CD4-positive, alpha-beta T cell treated with Interferon alpha-2 for 1 hour (primary cell): ENCODE measurements at places on chromosomes 6 and 20.

GRCh38 chr20:43537921-43538877 lies 20.6 kb upstream of the SGK2 start:
- peak; percentile 43 for DNase-seq

DNA sequence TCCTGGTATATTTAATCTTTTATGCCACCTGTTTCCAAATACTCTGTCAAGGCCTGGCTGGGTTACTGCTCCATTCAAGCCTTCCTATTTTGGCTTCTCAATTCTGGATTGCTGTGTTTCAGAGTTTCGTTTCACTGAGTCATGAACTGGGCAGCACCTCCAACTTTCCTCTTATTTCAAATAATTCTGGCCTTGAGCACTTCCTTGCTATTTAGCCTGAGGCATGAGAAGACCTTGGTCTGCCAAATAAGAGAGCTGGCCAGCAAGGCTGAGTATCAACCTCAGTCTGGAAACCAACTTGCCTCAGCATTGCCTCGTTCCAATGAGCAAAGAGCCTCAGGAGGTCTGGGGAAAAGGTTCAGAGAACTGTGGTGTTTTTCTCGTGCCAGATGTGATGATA lies 66.6 kb downstream of the TNFAIP3 start:
- DNase-seq = no peak

DNA sequence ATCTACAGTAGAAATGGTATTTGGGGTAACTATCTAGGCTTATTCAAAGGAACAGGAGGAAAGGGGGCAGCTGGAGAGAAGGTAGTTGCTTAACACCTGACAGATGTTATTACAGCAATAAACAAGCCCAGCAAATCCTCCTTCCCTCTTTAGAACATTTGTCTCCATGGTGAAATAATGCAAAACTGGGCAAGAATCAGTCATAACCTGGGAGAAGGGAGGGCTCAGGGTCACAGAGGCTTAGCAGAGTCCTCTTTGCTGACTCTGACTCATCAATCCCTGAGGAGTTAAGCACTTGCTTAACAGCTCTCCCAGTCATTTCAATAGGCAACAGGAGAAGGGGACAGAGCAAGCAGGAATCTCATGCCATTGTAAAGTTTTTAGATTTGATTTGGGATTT lies 230.3 kb downstream of the IBTK start:
- DNase-seq = no peak

DNA sequence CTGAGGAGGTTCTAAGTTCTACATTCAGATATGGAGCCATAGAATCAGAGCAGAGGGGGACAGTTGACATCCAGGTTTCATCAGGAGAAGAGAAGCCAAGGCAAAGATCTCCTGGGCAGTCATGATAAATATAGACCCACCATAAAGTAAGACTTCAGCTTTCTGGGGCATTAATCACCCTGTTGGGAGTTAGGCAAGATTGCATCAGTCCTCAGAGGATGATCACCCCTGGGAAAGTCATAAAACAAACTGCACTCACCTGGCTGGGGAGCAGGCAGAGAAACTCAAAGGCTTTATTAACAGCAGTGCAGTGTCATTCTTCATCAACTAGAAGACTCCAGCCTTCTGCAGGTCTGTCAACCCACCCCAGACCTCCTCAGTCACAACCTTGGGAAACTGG lies 301.3 kb upstream of the JARID2 start:
- no peak for DNase-seq

GRCh38 chr6:125944434-125944816 lies 12.1 kb upstream of the HINT3 start:
- no peak for DNase-seq

GRCh38 chr6:150874179-150874578 lies 8.7 kb downstream of the MTHFD1L start:
- DNase-seq = no peak

GRCh38 chr6:22146931-22147701 lies 149.7 kb downstream of the PRL start:
- DNase-seq = no peak

DNA sequence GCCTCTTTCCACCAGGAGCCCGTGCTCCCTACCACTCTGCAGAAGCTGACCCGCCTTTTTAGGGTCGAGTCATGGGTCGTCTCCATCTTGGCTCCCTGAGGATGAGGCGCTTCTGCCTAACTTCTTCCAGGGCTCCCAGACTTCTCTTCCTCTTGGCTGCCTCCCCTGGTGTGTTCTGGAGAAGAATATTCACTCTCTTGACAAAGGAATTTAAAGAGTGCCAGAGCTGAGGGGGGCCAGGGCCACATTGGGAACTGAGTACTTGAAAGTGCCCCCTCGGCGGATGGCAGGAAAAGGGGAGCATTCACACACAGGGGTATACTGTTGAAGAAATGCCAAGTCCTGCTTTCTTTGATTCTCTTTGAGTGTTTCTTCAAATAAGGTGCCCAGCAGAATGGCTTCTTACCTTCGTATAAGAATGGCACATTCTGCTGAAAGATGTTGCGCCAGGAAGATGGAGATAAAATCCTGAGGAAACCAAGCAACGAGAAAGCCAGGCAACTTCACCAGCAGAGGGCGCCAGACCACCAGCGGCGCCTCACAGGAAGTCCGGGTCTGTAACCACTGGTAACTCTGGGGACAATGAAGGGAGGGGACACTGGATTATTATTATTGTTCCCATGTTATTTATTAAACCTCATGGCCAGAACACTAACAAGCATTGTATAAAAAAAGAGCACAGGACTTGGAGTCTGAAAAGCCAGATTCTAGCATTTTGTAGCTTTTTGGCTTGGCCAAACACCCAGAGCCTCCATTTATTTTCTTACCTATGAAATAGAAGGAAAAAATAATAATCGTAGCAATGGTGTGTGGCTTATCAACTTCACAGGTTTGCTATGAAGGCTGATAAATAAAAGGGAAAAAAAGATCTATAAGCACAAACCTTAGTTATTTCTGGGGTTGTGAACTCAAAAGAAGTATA lies 176.7 kb downstream of the HACE1 start:
- DNase-seq = peak; percentile 55

- no peak for DNase-seq
These were observed 1167.7 kb upstream of the ADGRB3 start for GRCh38 chr6:67467341-67467740.

- DNase-seq = no peak
These were observed 125.7 kb upstream of the HDAC2 start for GRCh38 chr6:114096561-114097172.

DNA sequence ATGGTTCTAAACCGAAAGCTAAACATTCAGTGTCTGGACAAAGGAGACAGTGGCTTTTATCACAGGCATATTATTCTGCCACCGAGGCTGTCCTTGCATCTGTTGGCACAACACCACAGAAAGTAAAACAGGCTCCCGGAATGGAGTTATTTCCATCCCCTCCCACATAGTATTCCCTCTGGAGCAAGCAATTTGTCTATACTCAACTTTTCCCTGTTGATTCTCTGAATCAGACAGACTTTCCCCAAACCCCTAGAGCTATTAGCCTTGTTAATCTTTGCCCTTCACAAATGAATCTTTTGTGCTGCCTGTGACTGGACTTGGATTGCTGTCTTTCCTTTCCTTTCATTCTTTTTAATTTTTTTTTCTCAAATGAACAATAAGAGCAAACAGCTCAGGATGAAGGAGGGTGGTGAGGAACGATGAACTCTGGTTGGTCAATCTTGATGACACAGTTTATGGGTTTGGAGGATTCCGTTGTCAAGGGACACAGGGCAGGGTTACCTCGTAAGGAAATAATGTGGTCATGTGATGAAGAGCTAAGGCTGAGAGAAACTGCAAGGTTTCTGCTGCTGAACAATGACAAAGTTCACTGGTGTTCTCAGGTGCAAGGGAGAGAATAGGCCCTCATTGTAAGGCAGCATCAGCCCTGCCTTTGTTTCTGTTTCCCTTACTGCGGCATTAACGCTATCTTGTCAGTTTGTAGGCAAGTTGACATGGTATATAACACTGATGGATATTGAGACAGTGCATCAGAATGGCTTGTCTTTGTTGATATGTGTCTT lies 275.0 kb upstream of the BMP2 start:
- no peak for DNase-seq

DNA sequence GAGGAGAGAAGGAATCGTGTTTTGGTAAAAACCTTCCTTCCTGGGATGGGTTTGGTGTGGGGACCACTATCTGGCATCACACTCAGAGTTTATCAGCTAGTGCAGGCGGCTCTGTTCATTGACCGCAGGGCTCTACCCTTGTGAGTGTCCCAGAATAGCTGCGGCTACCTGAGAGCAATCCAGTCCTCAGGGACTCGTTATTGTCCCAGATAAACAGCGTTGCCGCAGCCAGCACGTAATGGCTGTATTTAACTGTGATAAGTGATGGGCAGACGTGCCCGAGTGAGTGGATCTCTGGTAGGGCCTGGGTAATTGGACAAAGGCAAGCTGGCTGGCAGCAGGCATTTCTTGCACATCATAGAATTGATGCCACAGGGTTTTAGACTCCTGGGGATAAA lies 163.3 kb downstream of the SOBP start:
- no peak for DNase-seq

DNA sequence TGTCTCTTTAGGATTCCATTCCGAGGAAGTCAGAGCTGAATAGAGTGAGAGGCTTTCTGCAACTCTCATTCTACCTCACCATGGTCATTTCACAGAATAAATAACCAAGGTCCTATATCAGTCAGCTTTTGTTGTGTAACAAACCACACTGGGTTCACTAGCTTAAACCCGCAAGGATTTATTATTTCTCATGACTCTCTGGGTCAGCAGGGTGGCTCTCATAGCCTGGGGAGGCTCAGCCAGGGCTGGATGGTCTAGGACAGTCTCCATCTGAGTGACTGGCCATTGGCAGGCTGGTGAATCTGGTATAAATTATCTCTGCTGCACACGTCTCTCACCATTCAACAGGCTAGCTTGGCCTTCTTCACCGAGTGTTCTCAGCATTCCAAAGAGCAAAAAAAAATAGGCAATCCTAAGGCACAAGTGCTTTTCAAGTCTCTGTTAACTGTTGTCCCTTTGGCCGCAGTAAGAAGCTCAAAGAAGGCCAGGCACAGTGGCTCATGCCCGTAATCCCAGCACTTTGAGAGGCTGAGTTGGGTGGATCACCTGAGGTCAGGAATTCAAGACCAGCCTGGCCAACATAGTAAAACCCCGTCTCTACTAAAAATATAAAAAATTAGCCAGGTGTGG lies 39.7 kb downstream of the ISM1 start:
- no peak for DNase-seq

DNA sequence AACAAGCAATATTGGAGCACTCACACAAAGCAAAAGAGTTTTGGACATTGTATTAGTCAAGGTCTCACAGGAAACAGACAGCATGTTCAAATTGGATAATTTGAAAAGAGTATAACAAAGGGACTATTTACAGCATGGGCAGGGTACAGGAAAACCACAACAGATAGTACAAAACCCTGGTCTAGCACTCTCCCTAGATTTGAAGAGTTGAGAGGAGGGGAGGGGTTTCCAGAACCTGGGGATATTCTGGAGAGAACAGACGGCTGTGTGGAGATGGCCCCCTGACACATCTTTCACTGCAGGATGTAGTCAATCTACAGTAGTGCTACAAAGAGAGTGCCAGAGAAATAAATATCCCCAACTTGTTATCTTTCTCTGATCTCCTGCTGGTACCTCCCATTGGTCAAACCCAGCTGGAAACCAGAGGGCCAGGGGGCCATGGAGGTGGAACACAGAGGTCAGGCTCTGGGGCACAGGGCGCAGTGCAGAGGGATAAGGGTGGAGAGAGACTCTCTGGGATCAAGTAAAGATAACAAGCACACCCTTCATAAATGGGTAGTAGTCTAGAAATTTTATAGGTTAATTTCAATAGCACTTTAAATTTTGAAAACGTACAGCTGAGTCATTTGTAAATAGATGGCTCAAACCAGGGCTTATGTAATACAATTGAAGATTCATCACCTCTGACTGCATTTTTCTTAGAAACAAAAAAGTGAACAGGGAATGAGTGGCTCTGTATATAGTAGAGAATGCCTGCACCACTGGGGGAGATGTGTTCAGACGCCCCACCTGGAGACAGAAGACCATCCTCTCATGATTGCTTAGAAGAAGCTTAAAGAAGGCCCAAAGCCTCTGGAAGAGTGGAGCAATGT lies 25.7 kb downstream of the RCAN2 start:
- no peak for DNase-seq

- DNase-seq = no peak
These were observed 5.8 kb upstream of the KIF3B start for GRCh38 chr20:32271620-32272019.

DNA sequence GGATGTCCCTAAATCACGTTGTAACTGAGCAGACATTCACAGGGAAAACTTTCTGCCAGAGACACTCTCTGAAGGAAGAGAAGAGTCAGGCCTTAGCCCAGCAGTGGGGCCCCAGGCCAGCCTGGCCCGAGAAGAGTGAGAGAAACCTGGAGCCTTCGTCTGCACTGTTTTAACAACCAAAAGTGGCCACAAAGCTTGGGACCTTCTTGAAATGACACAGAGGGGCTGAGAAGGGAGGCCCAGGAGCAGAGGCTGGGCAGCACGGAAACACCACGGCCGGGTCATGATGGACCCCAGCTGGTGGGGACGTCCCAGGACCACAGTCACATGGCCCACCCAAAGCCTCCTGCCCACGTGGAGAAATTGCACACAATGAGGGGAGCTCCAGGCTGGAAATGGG lies 126.8 kb upstream of the THBS2 start:
- DNase-seq = no peak

DNA sequence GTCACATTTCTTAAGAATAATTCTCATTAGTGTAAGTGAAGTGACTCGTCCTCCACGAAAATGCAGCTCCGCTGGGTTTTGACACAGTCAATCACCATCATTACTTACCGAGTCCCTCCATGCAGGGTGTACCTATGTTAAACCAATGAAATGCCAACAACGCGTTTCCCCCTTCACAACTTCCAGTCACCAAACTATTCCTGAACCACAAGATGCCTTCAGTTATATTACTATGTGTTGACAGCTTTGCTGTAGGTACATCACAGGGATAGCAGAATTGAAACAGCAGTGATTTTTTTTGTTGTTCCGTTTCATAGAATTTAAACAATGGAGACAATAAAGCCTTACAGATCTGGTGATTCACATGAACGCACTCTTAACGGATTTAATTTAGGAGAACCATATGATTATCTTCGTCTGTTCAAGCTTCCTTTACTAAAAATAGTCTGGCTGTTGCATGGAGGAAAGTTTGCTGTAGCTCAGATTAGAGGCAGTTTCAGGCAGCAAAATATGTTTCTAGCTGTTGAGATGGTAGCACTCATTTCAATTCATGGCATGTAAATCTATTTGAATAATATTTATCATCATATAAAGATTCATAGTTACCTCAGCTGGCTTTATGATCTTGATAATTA lies 652.8 kb downstream of the PRKN start:
- DNase-seq = no peak

- no peak for DNase-seq
These were observed 55.3 kb downstream of the BMP6 start for GRCh38 chr6:7781240-7781639.

DNA sequence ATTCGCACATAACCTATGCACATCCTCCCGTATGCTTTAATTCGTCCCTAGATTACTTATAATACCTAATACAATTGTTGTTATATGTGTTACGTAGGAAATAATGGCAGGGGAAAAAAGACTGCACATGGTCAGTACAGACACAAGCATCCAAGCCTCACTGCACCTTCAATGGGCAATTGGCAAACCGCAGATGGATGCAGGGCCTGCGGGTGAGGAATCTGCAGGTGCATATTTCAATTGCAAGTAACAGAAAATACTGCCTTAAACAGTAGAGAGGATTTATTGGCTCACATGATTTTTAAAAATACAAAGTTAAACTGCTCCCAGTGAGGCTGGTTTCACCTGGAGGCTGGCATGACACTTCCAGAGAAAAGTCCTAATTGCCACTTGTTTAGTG lies 142.1 kb upstream of the MLN start:
- no peak for DNase-seq

GRCh38 chr6:158073776-158074175 lies 92.1 kb downstream of the SYNJ2 start:
- no peak for DNase-seq

GRCh38 chr6:113642001-113642713 lies 215.0 kb upstream of the MARCKS start:
- DNase-seq = no peak
